Hypothalamus (tissue), 51 donors: ENCODE measurements at places on chromosomes 7 and 10.

GRCh38 chr10:114379631-114380041, 24.7 kb downstream of the AFAP1L2 start:
- no peak for DNase-seq

DNA sequence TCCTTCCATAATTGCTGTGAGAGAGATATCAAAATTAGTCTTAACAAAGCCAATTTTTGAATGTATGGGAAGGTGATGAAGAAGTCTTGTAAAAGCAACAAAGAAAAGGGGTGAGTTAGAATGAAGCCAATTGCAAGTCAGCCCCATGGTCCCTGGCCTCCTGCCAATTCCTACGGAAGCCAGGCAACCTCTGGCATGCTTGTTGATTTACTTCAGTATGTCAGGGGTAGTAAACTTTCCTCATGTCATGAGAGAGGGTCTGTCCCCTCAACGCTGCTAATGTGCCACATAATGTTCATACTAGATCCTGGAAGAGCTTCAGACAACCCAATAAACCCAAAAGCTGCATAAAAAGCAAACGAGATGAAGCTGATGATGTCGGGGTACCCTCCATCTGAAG, 159.1 kb upstream of the YAE1 start:
- no peak for DNase-seq

DNA sequence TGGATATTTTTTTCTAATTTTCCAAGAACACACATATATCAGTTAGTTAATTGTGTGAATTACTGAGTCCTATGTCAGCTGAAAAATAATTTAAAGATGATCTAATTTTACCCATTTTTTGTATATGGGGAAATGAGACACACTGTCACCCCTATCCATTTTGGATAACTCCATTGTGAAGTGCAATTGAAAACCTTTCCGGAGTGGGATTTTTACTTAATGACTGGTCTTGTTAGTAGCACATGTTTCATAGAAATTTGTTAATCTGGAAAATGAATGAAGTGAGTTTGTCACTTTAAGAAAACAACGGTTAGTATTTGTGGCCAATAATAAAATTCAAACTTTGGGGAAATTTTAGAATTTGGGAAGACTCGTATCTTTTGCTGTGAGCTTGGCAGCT, 2.0 kb downstream of the GARS1 start:
- DNase-seq, result no peak

GRCh38 chr10:16640153-16640552, 118.5 kb upstream of the C1QL3 start:
- no peak for DNase-seq

DNA sequence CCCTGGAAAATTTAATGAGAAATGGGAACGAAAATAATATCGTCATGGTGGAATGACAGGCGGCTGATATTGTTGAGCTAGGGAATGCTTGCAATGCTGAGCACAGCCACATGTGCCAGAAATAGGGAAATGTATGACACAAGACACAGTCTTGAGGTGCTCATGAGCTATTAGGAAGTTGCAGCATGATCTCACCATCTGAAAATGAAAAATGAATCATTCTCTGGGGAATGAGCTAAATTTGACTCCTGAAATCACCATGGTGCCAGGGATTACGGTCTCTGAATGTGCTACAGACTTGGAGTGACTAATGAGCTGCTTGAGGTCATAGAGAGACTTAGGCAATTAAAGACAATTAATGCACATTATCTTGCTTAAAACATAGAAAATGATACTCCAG, 845.0 kb downstream of the CNTNAP2 start:
- DNase-seq, result no peak

DNA sequence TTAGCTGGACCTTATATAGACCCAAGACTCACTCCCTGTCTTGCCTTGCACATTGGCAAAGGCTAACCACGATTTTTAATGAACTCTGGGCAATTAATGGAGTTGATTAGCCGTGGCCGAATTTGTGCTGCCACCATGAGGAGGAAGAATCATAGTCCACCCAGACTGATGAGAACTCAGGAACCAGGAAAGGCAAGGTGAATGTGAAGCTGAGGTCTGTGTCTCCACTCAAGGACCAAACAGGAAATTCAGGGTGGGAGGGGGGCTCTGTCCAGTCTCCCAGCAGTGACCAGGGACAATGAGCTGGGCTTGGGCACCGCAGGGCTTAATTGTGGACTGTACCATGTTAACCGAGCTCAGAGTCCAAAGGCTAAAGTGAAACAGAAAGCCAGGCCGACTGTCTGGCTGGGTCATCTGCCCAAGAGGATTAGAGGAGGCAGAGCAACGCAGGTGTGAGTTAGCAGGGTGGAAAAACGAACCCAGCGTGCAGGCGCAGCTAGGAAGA, 127.0 kb upstream of the JCAD start:
- no peak for DNase-seq

DNA sequence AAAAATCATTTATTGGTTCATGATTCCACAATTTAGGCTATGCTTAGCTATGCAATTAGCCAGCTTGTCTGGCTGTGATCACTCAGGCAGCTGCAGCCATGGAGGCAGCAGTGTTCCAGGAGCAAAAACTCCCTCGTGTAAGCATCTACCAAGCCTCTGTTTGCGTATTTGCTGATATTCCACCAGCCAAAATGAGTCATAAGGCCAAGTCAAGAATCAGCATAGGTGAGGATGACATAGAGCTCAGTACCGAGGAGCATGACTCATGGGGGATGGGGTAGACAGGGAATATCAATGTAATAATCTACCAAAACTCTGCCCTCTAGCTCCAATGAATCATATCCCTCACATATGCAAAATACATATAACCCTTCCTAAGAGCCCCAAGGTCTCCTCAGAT, 63.3 kb downstream of the IMMP2L start:
- DNase-seq, result no peak

DNA sequence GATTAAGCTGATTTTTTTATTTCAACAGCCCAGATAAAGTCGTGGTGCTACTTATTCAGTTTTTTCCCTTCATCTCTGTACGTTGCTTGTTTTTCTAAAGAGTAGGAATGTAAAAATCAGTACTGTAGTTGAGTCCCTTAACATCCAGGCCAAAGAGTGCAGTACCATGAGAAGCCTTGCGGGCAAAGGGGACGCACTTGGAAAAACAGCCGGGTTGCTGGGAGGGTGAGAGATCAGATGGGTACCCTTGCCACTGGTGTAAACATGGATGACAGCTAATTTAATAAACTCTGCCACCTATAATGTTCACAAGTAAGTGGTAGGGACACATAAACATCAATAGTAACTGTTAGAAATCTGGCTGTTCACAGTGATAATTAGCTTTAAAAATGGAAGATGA, 175.9 kb downstream of the POU6F2 start:
- DNase-seq, result no peak

- no peak for DNase-seq
Observed at GRCh38 chr7:41287559-41288335, 415.1 kb downstream of the INHBA start.

GRCh38 chr7:157694376-157694665, 357.5 kb downstream of the DNAJB6 start:
- no peak for DNase-seq

- DNase-seq, result no peak
Observed at GRCh38 chr7:95725205-95725604, 47.1 kb upstream of the DYNC1I1 start.

DNA sequence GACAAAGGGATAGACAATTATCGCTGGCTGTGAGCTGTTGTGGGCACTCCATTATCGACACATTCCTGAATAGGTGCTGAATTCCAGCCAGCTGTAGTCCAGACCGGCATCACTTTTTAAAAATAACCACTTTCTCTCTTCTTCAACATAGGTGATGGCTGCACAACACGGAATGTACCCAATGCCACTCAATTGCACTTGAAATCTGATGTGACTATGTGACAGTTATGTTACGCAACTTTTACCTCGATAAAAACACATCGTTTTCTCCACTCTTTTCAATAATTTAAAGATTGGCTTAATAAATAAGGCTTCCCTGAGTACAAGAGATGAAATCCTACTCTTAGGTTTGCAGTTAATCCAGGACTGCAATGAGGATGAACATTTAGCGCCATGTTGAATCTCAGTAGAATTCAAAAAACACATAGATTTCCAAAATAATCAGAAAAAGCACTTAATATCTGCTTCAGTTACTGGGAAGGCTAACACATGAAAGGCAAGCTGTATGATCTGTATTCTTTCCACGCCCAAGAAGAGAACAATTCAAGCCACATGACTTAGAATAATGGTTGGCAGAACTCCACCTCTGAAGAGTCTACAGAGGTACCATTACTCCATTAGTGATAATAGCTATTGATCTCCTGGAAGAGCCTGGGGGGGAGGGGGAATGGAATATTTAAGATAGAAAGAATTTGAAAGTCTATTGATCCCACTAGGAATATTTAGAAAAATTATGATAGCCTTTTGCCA, 3.6 kb downstream of the YWHAG start:
- peak; percentile 3 for DNase-seq

DNA sequence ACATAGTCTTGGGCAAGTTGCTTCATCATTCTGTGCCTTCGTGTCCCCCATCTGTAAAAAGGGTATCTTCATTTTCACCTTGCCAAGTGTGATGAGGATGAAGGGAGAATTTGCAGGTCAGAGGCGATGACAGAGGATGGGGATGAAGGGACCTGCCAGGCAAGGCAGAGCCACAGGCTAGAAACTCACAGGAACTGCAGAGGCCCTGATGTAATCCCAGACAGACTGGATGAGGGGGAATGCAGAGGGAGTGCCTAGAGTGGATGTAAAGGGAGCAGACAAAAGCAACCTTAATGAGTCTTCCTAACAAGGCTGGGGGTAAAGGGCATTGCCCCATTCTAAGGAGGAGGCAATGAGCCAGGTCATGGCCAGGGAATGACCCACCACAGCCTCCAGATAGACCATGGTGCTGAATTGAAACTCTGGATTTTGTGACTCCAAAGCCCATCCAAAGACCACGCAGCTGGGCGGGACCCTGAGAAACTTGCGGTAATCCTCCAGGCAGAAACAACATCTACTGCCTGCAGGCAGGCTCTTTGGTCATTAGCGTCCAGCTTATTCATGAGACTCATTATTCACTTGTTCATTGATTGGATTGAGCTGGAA, 1.9 kb downstream of the ANTXRL start:
- no peak for DNase-seq

DNA sequence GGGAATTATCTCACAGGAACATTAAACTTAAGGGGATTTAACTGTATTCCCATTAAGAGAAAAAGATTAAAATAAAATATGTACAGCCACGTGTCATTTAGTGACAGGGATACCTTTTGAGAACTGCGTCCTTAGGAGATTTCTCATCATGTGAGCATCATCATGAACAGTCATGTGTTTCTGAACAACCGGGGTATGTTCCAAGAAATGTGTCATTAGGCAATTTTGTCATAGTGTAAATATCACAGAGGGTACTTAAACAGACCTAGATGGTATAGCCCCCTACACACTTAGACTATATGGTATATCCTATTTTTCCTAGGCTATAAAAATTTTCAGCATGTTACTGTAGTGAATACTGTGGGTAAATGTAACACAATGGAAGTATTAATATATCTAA, 840.3 kb downstream of the CNTNAP2 start:
- no peak for DNase-seq

DNA sequence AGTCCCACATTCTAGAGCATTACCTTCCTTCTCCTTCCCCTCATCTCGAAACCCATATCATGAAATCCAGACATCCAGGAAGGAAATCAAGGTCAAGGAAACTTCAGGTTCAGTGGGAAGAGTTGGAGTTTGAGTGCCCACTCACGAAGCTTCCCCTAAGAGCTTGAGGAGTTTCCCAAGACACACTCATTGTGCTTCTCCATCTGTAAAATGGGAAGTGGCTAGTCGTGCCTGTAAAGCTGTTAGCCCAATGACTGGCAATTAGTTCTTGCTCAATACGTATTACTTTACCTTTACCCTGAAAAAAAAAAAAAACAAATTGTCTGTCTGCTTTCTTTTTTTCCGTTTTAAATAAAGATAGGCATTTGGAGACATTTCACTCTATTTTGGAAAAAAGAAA, 42.3 kb downstream of the GPAM start:
- no peak for DNase-seq

DNA sequence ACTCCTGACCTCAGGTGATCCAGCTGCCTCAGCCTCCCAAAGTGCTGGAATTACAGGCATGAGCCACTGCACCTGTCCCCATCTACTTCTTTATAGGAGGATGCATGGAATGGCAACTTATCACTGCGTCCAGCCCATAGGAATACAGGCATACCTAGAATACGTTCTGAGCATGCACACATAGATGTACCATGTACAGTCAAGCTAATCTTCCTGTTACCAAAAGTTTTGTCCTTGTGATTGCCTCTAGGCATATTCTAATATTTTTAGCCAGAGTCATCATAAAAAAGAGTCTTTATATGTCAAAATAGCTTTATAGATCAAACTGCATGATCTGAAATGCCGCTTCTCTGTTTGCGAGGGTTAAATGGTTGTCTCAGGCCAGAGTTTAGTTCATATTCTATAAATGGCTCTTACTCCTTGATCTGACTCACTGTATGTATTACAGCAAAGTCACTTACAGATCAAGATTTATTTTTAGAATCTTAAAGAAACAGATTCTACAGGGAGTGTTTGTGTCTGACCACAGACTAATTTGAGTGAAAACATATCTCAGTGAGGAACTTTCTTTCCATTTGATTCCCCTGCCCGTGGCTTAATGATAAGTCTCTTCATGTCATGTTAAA, 210.9 kb downstream of the CREB5 start:
- DNase-seq, result no peak

GRCh38 chr7:106523482-106523881, 137.5 kb downstream of the CCDC71L start:
- no peak for DNase-seq

DNA sequence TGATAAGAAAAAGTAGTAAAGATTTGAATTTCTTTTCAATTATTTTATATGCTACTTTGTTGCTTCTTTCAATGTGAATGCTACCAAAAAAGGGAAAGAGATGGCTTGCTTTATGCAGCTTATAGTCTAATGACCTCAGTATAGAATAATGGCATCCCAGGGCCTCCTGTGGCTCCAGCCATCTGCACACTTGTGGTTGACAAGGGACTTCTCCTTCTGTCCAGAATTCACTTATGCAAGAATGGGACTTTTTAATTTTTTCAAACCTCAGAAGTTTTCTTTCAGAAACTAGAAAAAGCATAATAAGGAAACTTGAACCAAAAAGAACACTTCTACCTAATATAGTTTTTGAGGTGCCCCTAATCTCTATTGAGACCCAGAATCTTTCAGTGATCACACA, 310.9 kb downstream of the CTNNA3 start:
- no peak for DNase-seq

DNA sequence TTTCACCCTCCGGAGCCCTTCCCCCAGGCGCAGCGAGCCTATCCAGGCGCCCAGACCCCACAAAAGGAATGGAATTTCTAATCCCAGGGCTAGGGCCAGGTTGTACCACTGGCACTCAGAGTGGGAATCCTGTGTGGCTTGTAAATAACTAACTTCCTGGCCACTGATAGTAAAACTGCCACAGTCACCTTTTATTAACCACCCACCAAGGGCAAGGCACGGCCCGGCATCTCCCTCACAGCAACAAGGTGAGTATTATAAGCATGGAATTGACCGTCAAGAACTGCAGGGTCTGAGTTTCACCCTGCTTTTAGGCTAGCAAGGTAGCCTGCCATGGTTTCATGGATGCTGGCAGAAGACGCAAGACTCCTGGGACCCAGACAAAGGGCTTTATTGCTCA, 51.1 kb downstream of the SPOCK2 start:
- DNase-seq, result no peak

GRCh38 chr7:112252691-112253090, 46.2 kb downstream of the ZNF277 start:
- no peak for DNase-seq

- DNase-seq, result peak; percentile 16
Observed at GRCh38 chr10:110353244-110354119, 48.8 kb upstream of the SMNDC1 start.
